ENCODE measurements at places on chromosomes 5 and 9.

DNA sequence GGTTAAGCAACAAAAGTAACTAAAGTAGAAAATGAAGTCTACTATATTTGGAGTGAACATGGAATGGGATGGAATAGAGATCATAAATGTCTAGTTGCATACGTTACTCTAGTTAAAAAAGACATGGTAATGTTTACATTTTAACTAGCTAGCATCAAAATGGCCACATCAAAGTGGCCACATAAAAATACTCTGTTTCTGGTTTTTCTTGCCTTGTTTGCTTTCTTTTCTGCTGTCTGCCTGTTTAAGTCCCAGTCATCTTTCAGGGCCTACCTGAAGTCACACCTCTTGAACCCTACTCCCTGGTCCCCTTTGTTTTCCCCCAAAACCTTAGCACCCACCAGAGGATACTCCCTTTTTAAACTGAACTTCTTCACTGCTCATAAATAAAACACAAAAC, 6.4 kb upstream of the KIF2A start:
- no peak for DNase-seq

- no peak for DNase-seq
Observed at GRCh38 chr5:83516377-83516776, 44.8 kb downstream of the VCAN start.

- DNase-seq: no peak
Observed at GRCh38 chr5:63125862-63126261, 547.2 kb downstream of the LRRC70 start.

DNA sequence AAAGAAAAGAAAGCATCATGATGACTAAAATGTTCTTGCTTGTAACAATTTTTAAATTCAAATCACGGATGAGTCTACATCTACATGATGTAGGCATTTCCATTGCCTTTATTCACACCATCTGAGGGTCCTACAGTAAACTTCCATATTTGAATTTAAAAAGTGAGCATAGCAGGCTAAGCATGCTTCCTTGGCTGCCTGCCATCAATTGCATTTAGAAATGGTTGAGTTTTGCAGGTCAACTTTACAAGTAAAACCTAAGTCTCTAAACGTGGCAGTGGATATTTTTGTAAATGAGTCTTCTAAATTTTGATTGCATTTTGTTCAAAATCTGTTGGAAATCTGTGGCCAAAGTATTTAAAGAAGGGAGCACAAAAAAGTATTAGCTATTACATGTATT, 136.5 kb upstream of the PTCH1 start:
- DNase-seq: no peak

DNA sequence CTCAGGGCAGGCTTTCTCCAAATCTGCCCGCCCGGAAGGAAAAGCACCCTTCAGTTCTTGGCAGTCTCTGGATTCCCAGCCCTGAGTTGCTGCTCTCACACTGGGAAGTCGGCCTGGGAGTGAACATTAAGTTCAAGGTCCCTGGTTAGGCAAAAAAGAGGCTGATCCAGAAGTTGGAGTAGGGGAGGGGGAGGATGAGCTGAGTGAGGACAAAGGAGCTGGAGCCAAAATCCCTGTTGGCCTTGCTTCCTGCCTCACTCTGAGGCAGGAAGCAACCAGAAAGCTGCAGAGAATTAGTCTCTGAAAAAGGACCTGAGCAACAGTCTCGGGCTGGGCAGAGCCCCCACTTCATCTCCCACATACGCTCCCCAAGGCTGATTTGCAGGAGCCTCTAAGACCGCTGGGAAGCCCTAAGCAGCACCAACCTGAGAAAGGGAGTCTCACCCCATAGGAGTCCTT, 15.0 kb upstream of the RPS14 start:
- no peak for DNase-seq

DNA sequence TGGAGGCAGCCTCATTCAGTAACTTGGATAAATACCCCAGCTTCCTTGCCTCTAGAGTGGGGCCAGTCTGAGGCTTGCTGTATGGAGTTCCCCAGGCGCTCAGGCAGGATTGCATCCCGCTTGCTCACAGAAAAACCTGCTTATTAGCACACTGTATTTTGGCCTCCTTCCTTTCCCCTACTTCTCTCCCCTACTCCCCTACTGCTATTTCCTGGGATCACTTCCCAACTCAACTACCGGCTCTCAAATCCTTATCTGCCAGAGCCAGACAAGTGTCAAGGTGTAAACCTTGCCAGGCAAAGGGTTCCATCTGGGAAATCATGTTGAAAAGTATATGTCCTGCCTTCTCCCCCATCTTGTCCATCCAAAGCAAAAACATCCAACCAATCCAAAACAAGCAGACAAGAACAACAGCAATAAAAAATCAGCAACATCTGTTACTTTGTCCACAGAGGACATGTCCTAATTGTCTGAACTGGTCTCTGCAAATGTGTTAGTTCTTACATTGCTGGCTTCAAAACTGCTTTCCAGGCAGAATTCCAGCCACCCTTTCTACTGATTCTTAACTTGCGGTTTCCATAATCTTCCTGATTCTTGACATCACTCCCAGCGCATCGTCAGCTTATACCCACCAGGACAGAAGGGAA, 164.1 kb upstream of the SEMA6A start:
- no peak for DNase-seq

DNA sequence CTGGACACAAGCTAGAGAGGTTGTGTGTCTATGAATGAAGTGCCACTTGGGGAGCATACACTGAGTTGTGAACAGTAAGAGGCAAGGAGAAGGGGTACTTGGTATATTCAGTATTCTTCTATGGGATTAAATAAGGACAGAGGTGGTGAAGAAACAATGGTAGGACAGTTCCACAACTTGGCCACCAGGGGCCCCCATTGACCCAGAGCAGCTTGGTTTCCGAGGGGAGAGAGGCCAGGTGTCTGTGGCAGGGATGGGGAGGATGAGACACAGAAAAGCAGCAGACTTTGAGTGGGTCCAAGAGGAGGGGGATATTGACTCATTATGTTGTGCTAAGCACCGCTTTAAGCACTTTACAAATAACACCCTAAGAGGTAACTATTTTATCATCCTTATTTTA, 220.6 kb downstream of the MELK start:
- DNase-seq: peak; percentile 22

- DNase-seq: no peak
Observed at GRCh38 chr5:137699336-137700281, 36.3 kb downstream of the KLHL3 start.

- DNase-seq: no peak
Observed at GRCh38 chr5:93902288-93902687, 160.9 kb upstream of the POU5F2 start.

GRCh38 chr9:109652971-109653370, 127.0 kb upstream of the PALM2AKAP2 start:
- DNase-seq: no peak

DNA sequence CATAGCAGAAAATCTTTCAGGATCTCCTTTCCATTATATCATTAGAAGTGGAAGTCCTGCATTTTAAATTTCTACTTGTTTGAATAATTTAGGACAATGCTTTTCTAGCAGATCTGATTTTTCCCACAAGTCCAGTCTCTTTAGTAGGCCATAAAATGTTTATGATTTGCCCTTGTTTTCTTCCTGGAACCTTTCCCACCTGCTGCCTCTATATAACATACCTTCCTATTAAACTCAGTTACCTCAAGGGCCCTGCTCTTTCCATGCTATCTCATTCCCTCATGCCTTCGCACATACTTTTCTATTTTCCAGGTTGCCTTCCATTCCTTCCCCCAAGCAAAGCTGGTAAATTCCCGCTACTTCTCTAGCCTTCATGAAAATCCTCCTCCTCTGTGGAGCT, 187.0 kb upstream of the EFNA5 start:
- DNase-seq: no peak

- no peak for DNase-seq
Observed at GRCh38 chr5:138737494-138738265, 15.5 kb upstream of the CTNNA1 start.

GRCh38 chr9:135374591-135374990, 105.0 kb upstream of the PPP1R26 start:
- DNase-seq: no peak

DNA sequence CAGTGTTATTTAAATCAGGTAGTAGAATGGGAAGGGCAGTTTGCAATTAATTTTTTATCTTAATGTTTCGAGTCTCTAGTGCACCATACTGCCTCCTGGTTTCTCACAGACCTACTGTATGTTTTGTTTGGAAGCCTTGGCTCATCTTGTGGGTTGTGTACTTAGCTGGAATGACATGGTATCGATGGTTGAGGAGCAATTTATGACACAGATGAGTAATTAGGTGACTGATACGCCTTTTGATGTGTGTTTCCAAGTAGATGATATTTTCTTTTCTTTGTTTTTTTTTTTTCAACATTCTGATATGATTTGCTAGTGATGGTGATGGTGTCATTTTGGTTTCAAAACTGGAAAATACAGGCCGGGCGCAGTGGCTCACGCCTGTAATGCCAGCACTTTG, 16.1 kb downstream of the BASP1 start:
- no peak for DNase-seq

DNA sequence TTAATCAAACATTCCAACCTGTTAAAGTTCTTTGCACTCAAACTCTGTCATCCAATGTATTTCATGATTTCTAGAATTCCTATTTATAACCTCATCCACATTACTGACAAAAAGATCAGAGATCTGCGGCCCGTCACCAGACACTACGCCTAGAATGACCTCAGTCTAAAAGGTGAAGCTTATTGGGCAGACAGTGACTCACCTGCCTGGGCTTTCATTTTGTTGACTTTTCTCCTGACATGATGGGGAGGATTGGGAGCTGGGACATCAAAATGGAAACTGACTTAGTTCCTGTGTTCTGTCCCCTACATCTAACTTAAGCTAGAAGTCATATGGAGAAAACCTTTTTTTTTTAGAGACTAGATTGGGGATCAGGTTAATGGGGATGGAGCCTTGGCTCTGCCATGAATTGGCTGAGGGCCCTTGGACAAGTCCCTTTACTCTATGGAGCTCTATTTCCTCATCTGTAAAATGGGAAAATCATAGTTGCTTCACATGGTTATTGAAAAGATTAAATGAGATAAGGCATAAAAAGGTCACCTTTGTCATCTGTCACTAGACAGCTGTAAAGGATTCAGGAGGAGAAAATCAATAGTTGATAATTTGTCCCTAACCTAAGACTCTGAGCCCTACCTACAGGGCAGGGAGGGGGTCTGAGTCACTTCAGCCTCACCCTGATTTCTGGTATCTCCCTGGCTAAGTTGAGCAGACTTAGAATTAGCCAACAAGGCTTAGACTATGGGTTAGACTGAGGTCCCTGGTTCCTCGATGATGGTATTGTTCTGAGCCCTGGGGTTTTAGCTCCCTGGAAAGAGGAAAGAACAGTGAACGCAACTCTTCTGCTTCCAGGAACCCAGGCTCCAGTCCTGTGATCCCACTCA, 224.8 kb upstream of the TBC1D2 start:
- DNase-seq: no peak

GRCh38 chr5:154163327-154164248, 26.9 kb upstream of the GALNT10 start:
- DNase-seq: no peak

DNA sequence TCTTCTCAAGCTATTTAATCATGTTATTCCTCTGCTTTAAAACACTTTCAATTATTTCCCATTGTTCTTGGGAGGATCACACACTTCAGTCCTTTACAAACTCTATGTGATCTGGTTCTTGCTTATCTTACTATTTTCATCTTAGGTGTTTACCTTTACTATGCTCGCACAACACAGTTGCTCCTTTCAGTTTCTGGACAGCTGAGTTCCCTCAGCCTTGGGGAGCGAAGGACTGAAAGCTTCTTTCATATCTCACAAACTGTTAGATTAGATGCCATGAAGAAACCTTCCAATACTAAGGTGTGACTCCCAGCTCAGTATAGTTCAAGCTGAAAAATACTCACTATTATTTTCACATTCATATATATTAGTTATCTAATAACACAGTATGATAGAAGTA, 117.9 kb downstream of the CDC42SE2 start:
- no peak for DNase-seq

DNA sequence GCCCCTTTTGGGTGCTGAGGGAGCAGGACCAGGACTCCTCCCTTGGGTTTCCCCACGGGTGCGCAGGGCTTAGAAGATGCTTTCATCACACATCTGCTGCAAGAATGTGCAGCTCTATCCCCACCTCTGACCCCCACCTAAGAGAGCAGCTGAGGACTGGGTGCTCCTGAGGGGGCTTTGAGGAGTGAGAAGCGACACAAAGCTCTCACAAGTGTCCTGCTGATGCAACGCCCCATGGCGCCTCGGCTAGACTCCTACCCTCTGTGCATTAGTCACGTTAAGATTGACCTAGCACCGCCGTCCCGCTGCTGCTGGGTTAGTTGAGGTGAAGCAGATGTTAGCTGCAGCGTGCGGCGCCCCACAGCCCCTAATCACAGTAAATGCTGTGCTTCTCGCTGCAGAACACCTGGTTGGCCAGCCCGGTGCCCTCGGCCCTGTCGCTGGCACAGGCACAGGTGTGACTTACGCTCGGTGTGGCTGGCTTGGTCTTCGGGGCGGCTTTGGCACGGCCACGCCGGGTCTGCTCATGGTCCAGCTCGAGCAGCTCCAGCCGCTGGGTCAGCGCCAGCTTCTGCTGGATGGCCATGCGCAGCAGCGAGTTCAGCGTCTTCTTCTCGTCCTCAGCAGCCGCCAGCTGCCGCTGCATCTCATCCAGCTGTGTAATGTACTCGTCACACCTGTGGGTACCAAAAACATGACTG, 45.0 kb upstream of the IPPK start:
- no peak for DNase-seq

DNA sequence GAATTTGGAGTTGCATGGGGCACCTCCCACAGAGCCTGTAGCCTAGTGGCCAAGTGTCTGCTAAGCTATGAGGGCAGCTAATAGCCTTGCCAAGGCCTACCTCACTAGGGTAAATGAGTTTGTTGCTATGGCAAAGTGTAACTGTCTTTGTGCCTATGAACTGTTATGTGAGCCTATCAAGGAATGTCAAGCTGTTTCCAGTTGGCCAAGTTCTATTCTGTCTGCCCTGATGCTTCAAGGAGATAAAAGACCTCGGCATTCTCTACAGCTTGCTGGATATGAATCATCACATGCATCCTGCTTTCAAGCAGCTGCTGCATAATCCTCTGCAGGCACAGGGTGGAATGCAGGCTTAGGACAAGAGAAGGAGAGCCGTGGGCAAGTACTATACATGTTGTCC, 69.8 kb upstream of the CCDC112 start:
- DNase-seq: no peak

GRCh38 chr5:132782101-132782500, 5.1 kb upstream of the SEPTIN8 start:
- no peak for DNase-seq

DNA sequence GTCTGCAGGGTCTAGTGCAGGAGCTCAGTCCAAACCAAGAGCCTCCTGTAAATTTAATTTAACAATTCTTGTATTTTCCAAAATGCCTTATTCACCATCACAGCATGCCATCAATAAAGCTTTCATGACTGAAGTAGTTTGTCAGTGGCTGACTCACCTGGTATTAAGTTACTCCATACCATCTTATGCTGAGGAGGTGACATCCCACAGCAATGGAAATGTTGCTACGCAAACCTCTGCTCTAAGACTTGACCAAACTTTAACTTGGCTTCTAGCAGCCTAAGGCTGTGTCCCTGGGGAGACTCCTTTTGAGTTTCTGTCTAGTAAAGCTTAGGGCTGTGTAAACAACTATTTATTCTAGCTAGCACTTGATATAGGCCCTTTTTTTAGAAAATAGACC, 1231.3 kb upstream of the CDH18 start:
- no peak for DNase-seq

All from K562 (cell line).